Tibial nerve (tissue), 4 donors: ENCODE measurements at places on chromosomes 6 and 20. TPM values are rescaled to one million over a fixed set of nuclear protein-coding genes. Genes with fewer than 3 reads are reported as not detected.

TINAG gene
- total RNA-seq: 0.22 TPM

IRF4 gene
- total RNA-seq: 3.3 TPM

MDFI gene
- total RNA-seq: 31.8 TPM

C6orf15 gene
- not detected for total RNA-seq

DPPA5 gene
- total RNA-seq: not detected

PRKN gene
- total RNA-seq: 5.5 TPM

SYCP2L gene
- 2.0 TPM for total RNA-seq

PPP1R14C gene
- not detected for total RNA-seq

ANKRD66 gene
- not detected for total RNA-seq

GRCh38 chr6:155830531-155830930 lies 374.9 kb upstream of the NOX3 start:
- DNase-seq: no peak

GRCh38 chr6:1605004-1605892 lies 4.5 kb upstream of the FOXC1 start:
- DNase-seq: no peak

- DNase-seq: peak; percentile 54
These were observed 49.8 kb downstream of the FRK start for GRCh38 chr6:116010790-116011401.

DNA sequence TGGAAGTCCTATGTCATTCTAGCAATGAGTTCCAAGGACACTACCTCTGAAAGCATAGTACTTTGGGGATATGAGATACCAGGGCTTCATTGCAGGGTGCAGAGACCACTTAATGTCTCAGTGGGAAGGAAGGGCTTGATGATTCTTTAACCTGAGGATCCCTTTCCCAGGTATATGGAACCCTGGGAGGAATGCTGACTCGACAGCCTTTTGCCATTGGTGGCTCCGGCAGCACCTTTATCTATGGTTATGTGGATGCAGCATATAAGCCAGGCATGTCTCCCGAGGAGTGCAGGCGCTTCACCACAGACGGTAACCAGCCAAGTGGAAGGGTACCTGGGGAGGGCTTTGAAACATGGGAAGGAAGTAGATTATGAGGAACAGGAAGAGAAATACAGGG lies 4.2 kb downstream of the PSMB9 start:
- DNase-seq: no peak

- DNase-seq: no peak
These were observed 36.0 kb downstream of the ZNF311 start for GRCh38 chr6:28969129-28969528.

GRCh38 chr6:168183613-168183970 lies 104.6 kb upstream of the FRMD1 start:
- DNase-seq: no peak

DNA sequence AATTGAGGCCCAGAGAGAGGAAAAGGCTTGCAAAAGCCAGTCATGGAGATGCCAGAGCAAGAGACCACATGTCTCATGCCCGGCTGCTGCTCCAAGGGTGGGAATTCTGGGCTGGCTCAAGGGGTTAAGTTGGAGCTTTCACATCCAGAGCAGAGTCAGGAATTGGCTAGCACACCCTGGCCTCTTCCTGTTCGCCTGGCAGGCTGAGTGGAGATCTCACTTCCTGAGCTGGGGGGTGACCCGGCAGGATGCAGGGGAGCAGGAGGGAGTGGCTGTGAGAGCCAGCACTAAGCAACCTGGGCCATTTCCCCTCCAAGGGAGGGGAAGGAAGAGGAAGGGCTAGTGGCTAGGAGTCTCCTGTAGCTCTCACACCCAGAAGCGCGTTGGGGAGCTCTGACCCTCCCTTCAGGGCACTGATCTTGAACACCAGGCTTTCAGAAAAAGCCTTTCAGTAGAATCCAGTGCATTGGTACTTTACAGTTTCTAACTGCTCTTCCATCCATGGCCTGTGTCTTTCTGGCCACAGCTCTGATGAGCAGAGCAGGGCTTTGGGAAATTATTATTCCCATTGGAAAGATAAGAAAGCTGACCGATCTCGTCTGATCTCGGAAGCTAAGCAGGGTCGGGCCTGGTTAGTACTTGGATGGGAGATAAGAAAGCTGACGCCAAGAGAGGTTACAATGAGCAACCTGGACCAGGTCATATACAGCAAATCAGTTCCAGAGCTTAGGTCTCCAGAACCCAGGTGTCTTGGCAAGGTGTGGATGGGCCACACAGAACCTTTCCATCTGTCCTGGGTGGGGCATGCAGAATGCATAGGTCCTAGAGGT lies 2.2 kb upstream of the CCM2L start:
- DNase-seq: no peak

DNA sequence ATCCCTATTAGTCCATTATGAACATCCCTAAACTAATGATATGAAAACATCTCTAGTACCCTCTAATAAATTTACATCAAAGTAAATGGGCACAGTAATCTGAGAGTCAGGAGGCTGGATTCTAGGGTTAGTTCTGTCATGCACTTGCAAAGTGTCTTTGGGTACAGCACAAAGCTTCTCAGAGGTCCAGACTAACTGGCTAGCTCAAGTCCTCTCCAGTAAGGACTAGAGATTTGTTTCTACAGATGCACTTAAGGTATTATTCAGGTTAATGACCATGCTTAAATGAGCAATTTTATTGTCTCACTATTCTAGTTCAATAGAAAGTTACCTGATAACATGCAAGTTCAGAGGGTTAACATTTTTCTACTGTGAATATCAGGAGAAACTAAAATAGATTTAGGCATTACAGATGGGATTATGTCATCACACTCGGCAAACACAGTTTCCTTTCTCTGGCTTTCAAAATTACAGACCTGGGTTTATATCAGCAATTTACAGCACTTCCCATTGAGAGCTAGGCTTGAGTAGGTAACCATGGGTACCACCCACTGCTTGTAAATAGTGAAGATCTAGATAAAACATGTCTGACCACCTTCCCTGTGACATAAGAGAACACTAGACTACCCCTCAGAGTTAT lies 402.9 kb upstream of the RUNX2 start:
- DNase-seq: no peak

- no peak for DNase-seq
These were observed 57.4 kb upstream of the PROKR2 start for GRCh38 chr20:5374171-5374570.

GRCh38 chr6:166809721-166810120 lies 146.6 kb downstream of the RNASET2 start:
- DNase-seq: no peak

DNA sequence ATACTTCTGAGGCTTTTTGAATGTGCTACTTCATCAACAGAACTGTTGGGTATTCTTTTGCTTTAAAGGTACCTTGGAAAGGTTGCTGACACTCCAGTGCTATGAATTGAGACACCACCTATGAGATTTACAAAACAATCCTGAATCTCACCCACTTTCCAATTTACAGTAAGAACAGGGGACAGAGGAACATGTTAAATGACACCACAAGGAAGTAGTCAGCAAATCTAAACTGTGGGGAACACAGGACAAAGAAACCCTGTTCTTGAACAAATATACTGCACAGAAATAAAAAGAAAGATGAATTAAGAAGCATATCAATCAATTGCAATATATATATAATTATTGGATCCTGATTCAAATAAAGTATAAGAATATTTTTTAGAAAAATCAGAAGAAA lies 216.7 kb upstream of the ARID1B start:
- DNase-seq: no peak

DNA sequence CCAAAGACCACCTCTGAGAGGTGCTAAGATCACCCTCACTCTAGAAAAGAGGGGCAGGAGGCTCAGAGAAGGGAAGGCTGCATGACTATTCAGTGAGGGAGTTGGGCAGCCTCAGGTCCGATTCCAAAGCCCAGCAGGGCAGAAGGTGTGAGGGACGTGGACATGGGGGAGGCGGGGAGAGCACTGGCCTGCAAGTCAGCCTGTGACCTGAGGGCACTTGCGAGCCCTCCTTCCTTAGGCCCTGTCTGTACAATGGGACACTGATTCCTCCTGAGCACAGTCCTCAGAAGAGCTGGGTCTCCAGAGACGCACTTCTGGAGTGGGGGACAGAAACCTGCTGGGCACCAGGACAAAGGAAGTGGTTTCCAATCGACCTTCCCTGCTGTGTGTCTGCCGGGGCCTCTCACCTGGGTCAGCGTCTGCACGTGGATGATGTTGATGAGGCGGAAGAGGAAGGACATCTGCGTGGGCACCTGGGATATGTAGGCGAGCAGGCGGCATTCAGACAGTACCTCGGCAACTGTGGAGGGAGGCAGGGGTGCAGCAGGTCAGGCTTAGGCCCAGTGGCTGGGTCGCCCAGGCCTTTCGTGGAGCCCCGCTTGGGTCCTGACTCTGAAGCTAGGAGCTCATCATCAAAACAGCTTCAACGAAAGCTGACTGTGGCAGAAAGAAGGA lies 48.5 kb downstream of the MYH7B start:
- DNase-seq: no peak

GRCh38 chr20:1368448-1369199 lies 24.2 kb downstream of the FKBP1A start:
- no peak for DNase-seq

GRCh38 chr20:9488063-9488462 lies 26.3 kb upstream of the LAMP5 start:
- DNase-seq: no peak

DNA sequence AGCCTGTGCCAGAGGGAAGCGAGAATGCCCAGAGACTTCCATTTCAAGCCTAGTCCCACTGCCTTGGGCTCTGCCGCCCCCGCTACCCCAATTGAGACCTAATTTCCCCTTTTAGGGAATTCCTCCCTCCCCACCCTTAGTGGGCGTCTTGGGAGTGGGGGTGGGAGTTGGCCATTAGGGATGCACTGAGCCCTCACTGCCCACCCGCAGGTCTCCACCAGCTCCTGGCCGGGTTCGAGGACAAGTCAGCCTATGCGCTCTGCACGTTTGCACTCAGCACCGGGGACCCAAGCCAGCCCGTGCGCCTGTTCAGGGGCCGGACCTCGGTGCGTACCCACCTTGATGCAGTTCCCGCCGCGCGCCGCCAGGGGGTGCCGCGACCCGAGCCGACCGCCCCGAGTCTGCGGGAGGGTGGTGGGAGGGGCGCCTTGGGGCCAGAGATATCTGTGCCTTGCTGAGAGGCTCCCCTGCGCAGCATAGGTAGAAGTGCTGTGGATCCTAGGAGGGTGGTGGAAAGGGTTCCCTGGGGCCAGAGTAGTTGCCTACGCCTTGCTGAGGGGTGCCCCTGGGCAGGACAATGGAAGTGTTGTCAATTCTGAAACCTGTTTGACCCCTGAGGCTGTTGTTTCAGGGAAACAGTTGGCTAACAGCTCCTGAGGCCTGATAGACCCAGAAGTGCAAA lies 9.2 kb downstream of the ITPA start:
- DNase-seq: no peak

DNA sequence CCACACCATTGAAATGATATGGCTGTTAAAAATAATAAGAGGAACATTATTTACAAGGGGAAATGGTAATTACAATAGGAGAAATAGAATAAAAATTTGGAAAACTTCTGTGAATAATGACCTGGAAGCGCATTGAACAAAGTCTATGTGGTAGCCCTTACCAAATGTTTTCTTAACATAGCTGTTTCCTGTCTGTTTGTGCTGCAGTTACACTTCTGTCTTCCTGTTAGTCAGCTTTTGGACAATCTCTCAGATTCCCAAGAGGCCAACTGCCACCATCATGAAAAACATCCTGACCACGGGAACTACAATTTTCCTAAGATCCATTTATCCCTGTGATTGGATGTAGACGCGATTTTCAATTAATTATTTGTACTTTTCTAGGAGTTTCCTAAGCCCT lies 754.4 kb upstream of the MARCKS start:
- DNase-seq: no peak

- DNase-seq: no peak
These were observed 639 bp upstream of the TULP4 start for GRCh38 chr6:158311626-158312025.

DNA sequence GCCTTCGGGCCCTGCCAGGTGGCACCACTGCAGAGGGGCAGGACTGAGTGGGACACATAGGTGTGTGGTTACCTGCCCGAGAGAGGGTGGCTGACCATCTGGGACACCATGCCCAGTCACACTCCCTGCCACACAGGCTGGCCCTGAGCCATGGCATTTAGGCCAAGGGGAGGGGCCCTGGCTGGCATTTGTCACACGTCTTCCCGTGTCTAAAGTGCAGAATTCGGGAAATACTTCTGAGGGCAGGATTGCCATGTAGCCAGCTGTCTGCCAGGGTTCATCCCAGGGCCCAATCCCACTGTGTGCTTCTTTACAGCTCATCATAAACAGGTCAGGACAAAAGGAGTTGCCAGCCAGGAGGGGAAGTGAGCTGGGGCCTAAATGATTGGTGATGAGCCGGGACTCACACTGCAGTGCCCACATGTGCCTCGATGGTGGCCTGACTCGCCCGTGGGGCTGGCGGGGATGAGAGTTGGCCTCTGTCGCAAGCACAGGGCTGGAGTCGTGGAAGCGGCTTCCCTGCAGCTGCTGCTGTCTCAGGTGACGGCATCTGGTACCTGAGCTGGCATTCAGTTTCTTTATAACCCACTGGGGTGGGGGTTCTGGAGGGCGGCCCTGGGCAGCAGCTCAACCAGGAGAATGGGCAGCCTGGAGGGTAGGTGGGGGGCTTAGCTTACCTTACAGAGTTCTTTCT lies 5.9 kb upstream of the UNC93A start:
- no peak for DNase-seq

DNA sequence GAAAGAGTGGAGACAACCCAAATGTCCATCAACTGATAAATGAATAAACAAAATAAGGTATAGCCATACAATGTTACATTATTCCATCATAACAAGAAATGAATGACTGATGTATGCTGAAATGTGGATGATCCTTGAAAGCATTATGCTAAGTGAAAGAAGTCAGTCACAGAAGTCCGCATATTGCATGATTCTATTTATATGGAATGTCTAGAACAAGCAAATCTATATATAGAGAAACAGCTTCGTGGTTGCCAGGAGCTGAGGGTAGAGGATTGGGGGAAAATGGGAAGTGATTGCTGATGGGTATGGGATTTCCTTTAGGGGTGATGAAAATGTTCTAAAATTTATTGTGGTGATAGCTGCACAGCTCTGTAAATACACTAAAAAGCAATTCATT lies 196.8 kb downstream of the ATXN1 start:
- DNase-seq: no peak

GRCh38 chr6:161256407-161256806 lies 17.5 kb downstream of the AGPAT4 start:
- no peak for DNase-seq

GRCh38 chr20:53707371-53708055 lies 113.9 kb upstream of the ZNF217 start:
- DNase-seq: no peak

GRCh38 chr20:19737025-19737424 lies 21.0 kb upstream of the RIN2 start:
- DNase-seq: peak; percentile 26

GRCh38 chr20:57633945-57634491 lies 13.8 kb upstream of the ZBP1 start:
- DNase-seq: no peak

DNA sequence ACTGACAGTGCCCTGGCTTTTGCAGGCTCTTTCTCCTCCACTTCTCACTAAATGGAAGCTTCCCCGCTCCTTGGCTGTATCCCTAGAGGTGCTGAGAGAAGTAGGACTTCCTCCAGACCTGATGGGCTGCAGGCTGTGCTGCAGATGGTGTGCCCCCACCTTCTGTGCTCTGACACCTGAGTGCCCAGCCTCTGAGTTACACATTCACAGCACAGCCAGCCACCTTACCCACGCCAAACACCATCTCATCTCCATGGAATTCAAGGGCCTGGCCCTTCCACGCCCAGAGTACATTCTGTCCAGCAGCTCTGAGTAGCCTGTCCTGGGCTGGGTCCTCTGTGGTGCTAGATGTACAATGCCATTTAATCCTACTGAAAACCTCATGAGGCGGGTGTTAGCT lies 5.3 kb downstream of the SFTA2 start:
- no peak for DNase-seq
